Muscle of back (tissue), 13 donors: ENCODE measurements at places on chromosomes 6 and 20. TPM values are rescaled to one million over a fixed set of nuclear protein-coding genes. Genes with fewer than 3 reads are reported as not detected.
A peak's percentile ranks its signal among the peaks of the same experiment; 100 is the strongest.

DNA sequence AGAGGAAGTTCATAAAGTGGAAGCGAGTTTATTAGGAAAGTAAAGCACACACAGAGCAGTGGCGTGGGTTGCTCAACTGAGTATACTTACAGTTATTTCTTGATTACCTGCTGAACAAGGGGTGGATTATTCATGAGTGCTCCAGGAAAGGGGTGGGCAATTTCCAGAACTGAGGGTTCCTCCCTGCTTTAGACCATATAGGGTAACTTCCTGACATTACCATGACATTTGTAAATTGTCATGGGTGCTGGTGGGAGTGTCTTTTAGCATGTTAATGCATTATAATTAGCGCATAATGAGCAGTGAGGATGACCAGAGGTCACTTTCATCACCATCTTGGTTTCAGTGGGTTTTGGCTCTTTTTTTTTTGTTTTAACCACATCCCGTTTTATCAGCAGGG is 29.8 kb downstream of the PDYN start:
- no peak for DNase-seq

- no peak for DNase-seq
These were observed 127.9 kb upstream of the EDN1 start for GRCh38 chr6:12162213-12162612.

DNA sequence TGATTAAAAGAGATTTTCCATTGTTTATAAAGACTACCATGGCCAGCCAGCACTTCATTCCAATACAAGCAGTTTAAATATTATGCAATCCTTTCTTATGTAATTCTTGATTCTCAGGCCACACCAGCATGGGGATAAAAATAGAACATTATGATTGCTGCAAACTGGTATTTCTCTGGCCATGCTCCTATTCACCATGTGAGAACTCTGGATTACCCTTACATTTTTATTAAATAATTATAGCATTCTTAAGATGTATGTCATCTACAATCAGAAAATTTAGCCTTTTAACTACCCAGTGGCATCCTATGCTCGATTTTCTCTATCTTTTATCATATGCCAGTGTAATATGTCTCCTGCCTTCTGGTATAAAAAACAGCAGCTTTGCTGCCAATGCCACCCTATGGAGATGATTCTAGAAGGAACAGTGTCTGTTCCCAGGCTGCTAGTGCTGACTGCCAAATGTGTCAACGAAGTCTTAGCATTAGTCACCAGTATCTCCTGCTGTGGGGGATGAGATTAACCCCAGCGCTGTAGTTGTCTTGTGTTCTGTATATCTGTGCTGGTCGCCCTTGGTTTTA is 501.4 kb downstream of the BCKDHB start:
- no peak for DNase-seq

DNA sequence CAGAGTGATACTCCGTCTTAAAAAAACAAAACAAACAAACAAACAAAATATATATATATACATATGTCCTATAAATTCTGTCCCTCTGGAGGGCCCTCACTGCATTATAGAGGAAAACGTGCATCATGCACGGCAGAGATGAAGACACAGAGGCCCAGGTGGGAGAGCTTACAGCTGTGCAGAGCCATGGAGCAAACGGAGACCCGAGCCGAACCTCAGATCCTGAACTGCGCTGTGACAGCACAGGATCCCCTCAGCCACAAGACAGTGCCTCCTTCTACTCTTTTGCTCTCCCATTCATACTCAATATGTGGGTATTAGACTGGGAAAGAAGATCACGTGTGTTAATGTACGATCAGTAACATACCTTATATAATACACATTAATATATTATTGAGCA is 81.6 kb downstream of the ZNF217 start:
- DNase-seq, result no peak

DNA sequence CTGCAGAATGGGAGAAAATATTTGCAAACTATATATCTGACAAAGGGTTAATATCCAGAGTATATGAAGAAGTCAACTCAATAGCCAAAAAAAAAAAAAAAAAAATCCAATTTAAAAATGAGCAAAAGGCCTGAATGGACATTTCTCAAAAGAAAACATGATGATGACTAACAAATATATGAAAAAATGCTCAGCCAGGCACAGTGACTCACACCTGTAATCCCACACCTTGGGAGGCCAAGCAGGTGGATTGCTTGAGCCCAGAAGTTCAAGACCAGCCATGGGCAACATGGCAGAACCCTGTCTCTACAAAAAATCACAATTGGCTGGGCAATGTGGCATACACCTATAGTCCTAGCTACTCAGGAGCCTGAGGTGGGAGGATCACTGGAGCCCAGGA is 2.1 kb upstream of the ECHDC1 start:
- DNase-seq, result no peak

GRCh38 chr6:36320475-36320874 is 16.2 kb downstream of the BNIP5 start:
- no peak for DNase-seq

DNA sequence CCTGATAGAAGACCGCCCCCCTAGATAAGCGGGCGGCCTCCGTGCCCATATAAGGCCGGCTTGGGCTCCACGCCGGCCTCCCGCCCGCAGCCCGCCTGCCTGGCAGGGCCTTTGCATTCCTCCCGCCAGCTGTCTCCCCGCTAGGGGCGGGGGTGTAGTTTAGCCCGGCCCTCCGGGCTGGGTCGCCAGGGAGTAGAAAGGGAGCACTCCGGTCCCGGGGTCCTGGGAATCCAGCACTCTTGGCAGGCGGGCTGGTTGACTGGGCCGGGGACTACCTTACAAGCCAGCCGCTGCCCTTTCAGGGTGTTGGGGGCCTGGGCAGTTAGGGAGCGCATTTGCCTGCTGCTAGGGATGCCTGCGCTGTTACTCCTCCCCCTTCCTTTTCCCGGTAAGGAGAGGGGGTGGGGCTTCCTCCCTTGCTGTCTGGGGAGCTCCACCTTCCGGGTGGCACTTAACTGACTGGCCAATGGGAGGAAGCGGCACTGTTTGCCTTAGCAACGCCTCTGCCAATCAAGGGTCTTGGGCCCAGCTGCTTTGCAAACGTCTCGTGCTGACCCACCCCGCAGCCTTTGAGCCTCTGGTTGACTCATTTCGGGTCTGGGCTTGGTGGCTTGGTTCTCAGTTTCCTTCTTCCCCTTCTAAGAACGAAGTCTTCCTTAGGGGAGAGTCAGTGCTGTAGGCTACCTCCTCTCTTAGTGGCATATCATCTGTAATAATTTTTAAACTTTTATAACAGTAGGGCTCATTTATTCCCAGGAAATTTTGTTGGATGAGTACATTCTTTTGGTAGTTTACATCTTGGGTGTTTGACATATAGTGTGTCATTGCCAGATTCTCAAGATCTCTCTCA is 3.4 kb downstream of the SRF start:
- DNase-seq, result peak; percentile 99

EPHA7 gene
- 7.3 TPM for polyA plus RNA-seq

PET117 gene
- 10.5 TPM for polyA plus RNA-seq

OOEP gene
- polyA plus RNA-seq, result not detected

CPNE1 gene
- polyA plus RNA-seq, result 165 TPM

SLC24A3 gene
- 21.0 TPM for polyA plus RNA-seq

SHLD1 gene
- 6.1 TPM for polyA plus RNA-seq

SNAI1 gene
- polyA plus RNA-seq, result 7.7 TPM
